ENCODE measurements at places on chromosomes 16 and 17. TPM values are rescaled to one million over a fixed set of nuclear protein-coding genes. Genes with fewer than 3 reads are reported as not detected.

The LRRC37B gene
- total RNA-seq: 7.4 TPM

The NHLRC4 gene
- not detected for total RNA-seq

The CAPNS2 gene
- total RNA-seq: 0.26 TPM

The CYGB gene
- 0.62 TPM for total RNA-seq

The WFDC1 gene
- 0.15 TPM for total RNA-seq

The ALDH3A1 gene
- total RNA-seq: 27.9 TPM
